ENCODE measurements at places on chromosomes 4 and X.

DNA sequence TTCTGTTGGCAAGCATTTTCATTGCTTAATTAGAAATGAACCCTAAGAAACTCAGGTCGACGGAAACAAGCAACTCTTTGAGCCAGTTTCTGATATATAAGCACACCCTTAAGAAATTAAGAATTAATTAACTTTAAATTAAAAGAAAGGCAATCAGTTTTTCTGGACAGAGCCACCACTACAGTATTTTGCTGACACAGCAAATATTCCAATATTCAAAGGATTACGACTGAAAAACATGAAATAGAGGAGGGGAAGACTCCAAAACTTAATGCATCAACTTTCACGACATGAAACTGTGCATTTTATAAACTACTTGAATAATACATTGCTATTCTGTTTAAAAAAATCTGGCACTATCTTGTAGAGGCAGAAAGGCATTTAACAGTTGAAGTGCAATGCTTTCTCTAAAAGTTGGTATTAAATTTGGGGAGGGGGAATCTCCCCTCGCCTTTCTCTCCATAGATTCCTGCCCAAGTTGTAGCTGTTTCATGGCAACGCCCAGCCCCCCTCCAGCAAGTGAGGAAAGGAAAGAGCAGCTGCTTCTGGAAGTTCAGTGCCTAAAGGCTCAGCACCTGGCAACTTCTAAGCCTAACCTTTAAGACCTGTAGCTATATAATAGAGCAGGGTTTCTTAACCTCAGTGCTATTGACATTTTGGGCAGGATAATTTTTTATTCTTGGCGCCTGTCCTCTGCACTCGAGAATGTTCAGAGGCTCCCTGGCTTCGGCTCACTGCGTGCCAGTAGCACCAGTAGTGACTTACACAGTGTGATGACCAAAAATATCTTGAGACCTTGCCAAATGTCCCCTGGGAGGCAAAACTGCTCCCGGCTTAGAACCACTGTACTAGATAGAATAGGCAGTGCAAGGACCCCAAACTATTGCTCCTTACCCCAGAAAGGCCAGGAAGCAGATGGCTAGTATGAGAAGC, 6.7 kb upstream of the ZCCHC18 start:
- H3K27ac ChIP-seq = no peak overlapping the region
- no peaks in the 10 kb centered on the region for H3K36me3 ChIP-seq
- no peak overlapping the region for H3K4me3 ChIP-seq
- peaks cover 23% of the 10 kb centered on the region for H3K4me1 ChIP-seq

DNA sequence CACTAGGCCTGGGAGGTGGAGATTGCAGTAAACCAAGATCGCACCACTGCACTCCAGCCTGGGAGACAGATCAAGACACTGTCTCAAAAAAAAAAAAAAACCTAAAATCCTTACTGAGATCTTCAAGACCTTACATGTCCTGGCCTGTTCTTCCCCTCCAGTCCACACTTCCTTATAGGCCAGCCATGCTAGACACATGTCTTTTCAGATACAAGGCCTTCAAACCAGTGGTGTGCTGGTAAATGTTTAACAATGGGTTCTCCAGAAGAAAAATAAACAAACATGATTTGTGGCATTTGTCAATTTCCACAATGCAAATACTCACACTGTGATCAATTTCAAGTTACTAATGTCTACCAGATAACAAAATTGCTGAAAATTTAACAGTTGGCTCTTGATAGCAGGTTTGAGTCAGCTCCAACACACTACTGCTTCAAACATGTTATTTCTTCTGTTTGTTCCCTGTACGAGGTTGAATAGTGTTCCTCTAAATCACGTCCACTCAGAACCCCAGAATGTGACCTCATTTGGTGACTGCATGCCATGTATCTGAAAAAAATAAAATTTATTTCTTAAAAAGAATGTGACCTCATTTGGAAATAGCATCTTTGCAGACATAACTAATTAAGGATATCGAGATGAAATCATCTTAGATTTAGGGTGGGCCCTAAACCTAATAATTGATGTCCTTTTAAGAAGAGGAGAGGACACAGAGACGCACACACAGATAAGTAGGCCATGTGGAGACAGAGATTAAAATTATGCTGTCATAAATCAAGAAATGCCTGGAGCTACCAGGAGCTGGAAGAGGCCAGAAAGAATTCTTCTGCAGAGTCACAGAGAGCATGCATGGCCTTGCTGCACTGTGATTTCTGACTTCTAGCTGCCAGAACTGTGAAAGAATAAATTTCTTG, 144.4 kb downstream of the ZNF674 start:
- H3K36me3 ChIP-seq = no peaks in the 10 kb centered on the region
- no peaks in the 10 kb centered on the region for H3K27me3 ChIP-seq
- no peak for DNase-seq
- no peak overlapping the region for H3K27ac ChIP-seq
- H3K4me1 ChIP-seq = no peaks in the 10 kb centered on the region
- no peak overlapping the region for H3K4me3 ChIP-seq

GRCh38 chr4:122894827-122895226, 27.6 kb downstream of the NUDT6 start:
- no peak overlapping the region for H3K4me3 ChIP-seq
- no peaks in the 10 kb centered on the region for H3K27me3 ChIP-seq
- no peak for DNase-seq
- H3K36me3 ChIP-seq = no peaks in the 10 kb centered on the region
- H3K27ac ChIP-seq = no peak overlapping the region

- no peak overlapping the region for H3K4me3 ChIP-seq
- H3K27ac ChIP-seq = no peak overlapping the region
- H3K36me3 ChIP-seq = no peaks in the 10 kb centered on the region
- no peaks in the 10 kb centered on the region for H3K4me1 ChIP-seq
These were observed 38.9 kb downstream of the STARD8 start for GRCh38 chrX:68686097-68686977.

DNA sequence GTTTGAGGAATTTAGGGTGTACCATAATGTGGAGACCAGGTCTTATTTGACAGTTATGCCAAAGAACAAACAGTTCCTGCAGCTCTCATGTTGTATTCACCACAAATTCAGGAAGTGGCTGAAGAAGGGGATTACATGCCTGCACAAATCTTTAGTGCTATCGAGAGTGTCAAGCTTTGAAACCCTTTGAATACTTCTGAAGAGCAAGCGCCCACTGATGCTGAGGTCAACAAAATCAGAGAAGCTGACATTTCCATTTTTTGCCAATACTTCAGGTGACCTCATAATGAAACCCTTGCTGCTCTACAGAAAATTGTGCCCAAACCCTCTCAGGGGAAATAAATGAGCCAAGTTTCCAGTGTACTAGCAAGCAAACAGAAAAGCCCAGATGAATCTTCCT, 28.4 kb downstream of the PAK3 start:
- H3K27ac ChIP-seq = no peak overlapping the region
- H3K27me3 ChIP-seq = no peaks in the 10 kb centered on the region
- DNase-seq = no peak
- no peak overlapping the region for H3K4me3 ChIP-seq
- no peaks in the 10 kb centered on the region for H3K36me3 ChIP-seq

DNA sequence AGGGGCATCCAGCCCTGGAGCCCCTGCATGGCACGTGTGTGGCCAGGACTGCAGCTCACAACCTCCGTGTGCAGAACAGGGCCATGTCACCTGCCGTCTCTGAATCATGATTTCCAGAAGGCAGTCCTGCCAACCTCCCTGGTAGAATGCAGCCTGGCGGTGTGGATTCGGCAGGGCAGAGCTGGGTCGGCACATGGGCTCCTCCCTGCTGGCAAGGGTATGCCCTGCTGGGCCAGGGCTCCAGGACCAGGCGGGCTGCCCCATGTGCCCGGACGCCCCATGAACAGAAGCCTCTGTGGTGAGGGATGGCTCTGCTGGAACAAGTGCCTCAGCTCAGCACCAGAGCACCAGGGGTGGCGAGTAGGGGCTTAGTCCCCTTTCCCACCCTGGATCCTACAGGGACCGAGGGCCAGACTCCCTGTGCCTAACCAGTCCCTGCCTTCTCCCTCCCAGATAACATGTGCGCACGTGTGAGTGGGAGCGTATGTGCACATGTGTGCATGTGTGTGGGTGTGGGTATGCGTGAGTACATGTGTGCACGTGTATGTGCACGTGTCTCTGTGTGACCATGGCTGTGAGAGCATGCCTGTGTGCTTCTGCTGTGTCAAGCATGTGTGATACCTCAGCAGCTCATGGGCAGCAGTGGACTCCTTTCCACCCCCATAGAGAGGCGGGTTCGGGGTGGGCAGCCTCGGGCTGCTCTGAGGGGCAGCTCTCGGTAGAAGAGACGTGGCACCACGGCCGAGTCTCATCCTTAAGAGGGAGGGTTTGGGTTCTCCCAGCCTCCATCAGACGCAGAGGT, 10.3 kb upstream of the MXD4 start:
- H3K4me1 ChIP-seq = no peaks in the 10 kb centered on the region
- H3K27ac ChIP-seq = no peak overlapping the region
- no peak for DNase-seq
- no peak overlapping the region for H3K4me3 ChIP-seq

DNA sequence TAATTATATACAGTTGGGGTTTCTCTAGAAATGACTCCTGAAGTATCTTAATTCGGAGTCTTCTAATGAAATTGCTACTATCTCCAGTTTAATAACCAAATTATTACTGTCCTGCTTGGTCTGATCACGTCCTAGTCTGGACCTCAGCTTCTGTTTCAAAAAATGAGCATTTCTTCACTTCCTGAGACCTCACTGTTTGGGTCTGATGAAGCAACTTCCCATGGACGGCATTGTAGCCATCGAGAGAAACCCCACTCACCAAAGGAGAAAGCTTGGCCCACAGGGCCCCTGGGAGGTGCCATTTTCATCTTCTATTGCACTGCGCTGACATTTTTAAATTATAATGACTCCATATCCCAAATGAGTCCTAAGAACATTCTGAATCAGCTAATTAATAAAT, 178.0 kb downstream of the MGST2 start:
- no peak overlapping the region for H3K4me3 ChIP-seq
- H3K27ac ChIP-seq = no peak overlapping the region
- H3K27me3 ChIP-seq = no peaks in the 10 kb centered on the region
- no peaks in the 10 kb centered on the region for H3K36me3 ChIP-seq
- DNase-seq = no peak

DNA sequence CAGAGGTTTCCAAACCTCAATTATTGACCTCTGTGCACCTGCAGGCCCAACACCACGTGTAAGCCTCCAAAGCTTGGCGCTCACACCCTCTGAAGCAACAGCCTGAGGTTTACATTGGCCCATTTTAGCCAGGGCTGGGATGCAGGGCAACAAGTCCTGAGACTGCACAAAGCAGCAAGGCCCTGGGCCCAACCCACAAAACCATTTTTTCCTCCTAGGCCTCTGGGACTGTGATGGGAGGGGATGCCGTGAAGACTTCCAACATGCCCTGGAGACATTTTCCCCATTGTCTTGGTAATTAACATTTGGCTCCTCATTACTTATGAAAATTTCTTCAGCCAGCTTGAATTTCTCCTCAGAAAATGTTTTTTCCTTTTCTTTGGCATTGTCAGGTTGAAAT, 54.9 kb upstream of the CNKSR2 start:
- no peaks in the 10 kb centered on the region for H3K27me3 ChIP-seq
- no peaks in the 10 kb centered on the region for H3K4me1 ChIP-seq
- DNase-seq = no peak
- H3K36me3 ChIP-seq = no peaks in the 10 kb centered on the region

DNA sequence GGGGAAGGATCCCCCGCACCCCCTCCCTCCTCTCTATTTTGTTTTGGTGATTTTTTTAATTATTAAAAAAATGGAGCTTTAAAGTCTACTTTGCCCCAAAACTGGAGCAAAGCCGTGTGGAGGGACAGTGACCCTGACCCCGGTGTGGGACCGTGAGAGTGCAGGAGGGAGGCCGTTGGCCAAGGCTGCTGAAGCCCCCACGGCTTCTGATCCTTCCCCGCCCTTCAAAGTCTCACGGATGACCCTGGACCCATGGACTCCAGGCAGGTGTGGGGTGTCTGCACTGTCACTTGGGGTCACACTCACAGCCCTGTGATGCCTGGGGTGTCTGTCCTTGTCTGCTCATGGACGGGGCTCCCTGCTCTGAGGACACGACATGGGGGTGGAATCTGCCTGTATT, 133.3 kb downstream of the CPZ start:
- H3K27ac ChIP-seq = no peak overlapping the region
- DNase-seq = no peak
- H3K36me3 ChIP-seq = no peaks in the 10 kb centered on the region
- no peaks in the 10 kb centered on the region for H3K27me3 ChIP-seq
- H3K4me1 ChIP-seq = no peaks in the 10 kb centered on the region

GRCh38 chrX:49912086-49912485, 10.3 kb upstream of the CLCN5 start:
- no peak overlapping the region for H3K4me3 ChIP-seq
- no peaks in the 10 kb centered on the region for H3K27me3 ChIP-seq
- no peak for DNase-seq
- no peaks in the 10 kb centered on the region for H3K4me1 ChIP-seq
- no peak overlapping the region for H3K27ac ChIP-seq
- no peaks in the 10 kb centered on the region for H3K36me3 ChIP-seq

DNA sequence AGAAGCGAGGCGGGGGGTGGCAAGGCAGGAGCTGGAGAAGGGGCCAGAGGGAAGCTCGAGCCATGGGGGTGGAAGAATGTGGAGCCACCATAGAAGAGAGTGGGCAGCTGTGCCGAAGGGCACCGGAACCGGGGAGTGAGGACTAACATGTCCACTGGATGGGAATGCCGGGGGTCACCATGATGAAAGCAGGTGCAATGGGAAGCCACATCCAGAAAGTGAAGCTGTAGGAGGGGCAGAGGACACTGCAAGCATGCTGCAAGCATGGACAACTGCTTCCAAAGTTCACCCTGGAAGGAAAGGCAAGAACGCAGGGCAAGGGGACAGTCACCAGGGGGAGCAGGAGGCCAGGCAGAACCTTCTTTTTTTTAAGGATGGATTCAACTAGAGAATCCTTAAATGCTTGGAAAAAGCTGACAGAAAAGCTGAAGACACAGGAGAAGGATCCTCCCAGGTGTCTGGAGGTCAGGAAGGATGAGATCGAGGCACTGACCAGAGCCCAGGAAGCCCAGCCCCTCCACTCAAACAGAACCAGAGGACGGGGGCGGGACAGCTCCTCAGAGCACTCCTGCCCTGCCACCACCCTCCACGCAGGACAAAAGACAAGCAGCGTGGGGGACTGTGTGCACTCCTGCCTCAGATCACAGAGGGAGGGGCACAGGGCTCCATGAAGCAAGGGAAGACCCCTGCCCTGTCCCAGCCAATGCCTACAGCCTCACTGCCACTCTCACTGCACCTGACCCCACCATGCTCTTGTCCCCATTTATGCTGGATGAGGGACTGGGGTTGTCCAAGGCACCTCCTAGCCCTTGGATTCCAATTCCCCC, 169.2 kb downstream of the AFAP1 start:
- H3K4me3 ChIP-seq = no peak overlapping the region
- H3K36me3 ChIP-seq = no peaks in the 10 kb centered on the region
- DNase-seq = no peak
- peaks cover 12% of the 10 kb centered on the region for H3K4me1 ChIP-seq

- no peak overlapping the region for H3K4me3 ChIP-seq
- H3K27ac ChIP-seq = no peak overlapping the region
- no peaks in the 10 kb centered on the region for H3K27me3 ChIP-seq
- no peaks in the 10 kb centered on the region for H3K36me3 ChIP-seq
- H3K4me1 ChIP-seq = no peaks in the 10 kb centered on the region
- DNase-seq = no peak
These were observed 10.9 kb downstream of the TMA16 start for GRCh38 chr4:163505374-163505773.
